ENCODE measurements at places on chromosomes 1 and 21.

GRCh38 chr1:108636876-108637275 is 24.0 kb downstream of the HENMT1 start:
- DNase-seq: no peak

DNA sequence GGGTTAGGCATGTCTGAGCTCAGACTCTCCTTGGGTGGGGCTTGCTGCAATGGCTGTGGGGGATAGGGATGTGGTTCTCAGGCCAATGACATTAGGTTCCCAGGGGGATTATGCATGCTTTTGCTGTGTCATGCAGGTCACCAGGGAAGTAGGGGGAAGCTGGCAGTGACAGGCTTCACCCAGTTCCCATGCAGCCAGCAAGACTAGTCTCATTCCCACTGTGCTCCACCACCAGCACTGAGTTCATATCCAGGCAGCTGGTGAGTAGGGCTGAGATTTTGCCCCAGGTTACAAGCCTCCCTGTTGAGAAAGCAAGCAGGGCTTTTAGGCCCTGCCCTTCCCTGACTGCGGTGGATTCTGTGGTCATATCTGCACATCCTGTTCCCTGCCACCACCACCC is 32.1 kb upstream of the PLA2G5 start:
- no peak for DNase-seq

- DNase-seq: no peak
Measured at GRCh38 chr1:230070321-230071208, 3.5 kb downstream of the GALNT2 start.

DNA sequence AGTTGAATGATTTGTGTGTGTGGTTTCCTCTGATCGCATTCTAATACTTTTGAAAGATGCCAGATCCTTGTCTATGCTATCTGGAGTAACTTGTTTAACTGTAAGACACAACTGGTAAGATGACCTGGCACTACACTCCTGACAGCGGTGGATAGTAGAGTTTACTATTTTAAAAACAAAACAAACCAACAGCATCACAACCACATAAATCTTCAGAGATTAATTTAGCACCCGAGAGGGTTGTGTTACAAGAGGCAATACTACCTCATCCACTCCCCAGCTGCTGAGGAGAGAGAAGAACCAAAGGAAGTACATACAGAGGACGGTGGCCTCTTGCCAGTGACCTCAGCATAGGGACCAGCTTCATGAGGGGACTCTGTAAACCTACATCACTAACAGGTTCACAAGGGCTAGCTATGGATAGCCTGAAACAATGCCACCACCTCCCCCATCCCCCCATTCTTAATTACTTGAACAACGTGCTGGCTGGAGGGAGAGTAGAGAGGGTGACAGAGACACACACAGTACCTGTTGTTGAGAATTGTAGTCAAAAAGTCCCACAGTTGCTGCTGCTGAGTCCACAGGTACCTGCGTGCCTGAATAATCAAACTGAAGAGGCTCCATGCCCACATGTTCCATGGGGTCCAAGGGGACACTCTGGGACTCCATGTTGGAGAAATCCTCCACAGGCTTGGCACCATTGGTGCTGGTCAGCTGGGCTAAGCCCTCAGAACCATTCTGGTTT is 73.5 kb downstream of the PUM1 start:
- DNase-seq: no peak

- no peak for DNase-seq
Measured at GRCh38 chr1:55313903-55314302, 98.7 kb upstream of the USP24 start.

- no peak for DNase-seq
Measured at GRCh38 chr1:116372191-116372590, 853 bp upstream of the ATP1A1 start.

DNA sequence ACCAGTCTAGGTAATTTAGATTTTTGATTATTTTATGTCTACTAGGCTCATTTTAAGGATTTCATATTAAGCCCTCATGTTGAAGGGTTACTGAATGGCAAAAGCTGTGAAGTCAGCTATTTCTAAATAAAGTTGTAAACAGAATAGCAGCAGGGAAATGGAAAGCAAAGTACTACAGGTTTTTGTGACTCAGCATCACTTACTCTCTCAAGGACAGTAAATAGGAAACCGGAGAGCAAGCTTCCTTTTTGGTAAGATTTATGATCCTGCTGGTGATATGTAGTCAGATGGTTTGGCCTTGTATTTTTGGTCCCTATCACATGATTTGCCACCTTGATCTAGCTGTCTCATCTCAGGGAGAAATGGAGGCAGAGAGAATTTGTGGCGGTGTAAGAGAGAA is 226.0 kb downstream of the RPS6KC1 start:
- no peak for DNase-seq

DNA sequence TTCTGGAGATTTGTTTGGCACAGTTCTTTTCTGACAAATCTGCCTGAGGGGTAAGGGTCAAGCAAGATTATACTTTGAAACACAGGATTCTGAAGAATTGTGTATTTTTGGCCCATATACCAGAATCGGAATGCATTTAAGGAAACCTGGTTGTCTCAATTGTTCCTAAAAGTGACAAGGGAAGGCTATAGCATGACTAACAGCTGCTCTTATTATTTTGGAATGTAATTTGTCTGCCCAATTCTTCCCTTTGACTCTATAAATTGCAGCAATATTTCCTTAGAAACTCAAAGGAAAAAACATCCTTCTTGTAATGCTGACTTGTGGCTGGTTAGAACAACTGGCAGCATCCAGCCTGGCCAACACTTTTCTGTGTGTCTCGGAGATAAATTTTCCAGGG is 15.8 kb upstream of the VCAM1 start:
- DNase-seq: no peak

DNA sequence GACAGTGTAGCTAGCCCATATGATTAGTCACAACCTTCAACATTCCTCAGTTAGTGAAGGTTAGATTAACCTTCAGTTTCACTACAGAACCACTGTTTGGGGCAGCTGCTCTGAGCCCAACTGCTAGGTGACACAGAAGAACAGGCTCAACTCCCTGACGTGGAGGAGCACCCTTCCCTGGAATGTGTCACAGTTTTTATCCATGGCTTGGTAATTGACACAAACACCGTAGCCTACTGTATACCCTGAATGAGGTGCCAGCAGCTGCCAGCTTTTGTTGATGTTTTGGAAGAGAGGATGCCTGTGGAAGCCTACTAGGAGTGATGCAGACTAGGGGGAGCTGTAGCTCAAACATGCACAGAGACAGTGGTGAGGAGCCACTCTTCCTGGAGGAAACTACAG is 56.6 kb upstream of the CR2 start:
- no peak for DNase-seq

- no peak for DNase-seq
Measured at GRCh38 chr1:29586991-29587745, 350.8 kb downstream of the PTPRU start.

DNA sequence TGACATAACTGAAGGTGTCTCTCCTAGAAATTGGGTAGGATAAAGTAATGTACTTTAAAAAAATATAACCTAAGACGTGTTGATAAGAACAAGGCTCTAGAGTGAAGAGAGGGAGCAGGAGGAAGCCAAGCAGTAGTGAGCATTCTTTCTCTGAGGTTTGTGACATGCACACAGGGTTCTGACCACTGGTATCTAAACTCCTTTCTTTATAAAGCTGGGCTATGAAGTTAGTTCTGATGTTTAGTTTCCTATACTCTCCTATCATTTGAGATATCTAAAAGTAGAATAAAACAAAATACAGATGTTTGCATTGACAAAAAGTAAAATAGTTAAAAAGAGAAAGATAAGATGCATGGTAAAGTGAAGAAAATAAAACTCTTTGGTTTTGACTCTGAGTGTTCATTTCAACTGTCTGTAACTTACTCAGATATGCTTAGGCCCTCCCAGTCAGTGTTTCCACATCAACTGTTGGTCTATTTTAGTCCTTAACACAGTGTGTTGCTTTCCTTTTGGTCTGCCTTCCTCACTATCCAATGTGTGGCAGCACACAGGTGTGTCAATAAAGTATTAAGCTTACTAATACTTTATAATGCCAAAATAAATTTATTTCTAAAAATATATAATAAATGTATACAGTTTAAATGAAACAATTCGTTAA is 543.5 kb downstream of the PTPRC start:
- no peak for DNase-seq

- DNase-seq: no peak
Measured at GRCh38 chr1:43001434-43001833, 42.8 kb upstream of the SLC2A1 start.

- no peak for DNase-seq
Measured at GRCh38 chr1:36486439-36487335, 4.0 kb upstream of the CSF3R start.

DNA sequence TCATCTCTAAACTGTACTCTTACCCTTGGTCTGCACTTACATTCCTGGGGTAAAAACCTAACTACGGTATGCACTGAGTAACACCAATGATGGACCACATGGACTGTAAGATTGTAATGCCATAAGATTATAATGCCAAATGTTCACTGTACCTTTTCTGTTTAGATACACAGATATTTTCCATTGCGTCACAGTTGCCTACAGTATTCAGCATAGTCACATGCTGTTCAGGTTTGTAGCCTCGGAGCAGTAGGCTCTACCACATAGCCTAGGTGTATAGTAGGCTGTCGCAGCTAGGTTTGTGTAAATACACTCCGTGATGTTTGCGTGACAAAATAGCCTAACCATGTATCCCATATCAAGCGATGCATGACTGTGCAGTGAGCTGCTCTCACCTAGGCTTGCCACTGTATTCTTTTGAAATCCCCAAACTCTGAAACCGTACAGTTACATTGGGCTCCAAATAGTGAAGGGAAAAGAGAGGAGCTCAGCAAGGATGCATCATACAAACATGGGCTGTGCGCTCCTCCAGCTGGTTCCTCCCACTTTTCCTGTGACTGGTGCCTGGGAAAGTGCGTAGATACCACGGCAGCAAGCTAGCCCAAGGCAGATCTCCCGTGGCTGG is 35.2 kb downstream of the CFAP57 start:
- no peak for DNase-seq

- no peak for DNase-seq
Measured at GRCh38 chr1:109161858-109162606, 48.1 kb downstream of the ELAPOR1 start.

GRCh38 chr1:30904191-30904961 is 4.2 kb downstream of the SDC3 start:
- no peak for DNase-seq

GRCh38 chr1:160567858-160568682 is 11.2 kb downstream of the CD84 start:
- DNase-seq: peak; percentile 18

GRCh38 chr1:218809625-218810024 is 364.1 kb upstream of the LYPLAL1 start:
- no peak for DNase-seq

DNA sequence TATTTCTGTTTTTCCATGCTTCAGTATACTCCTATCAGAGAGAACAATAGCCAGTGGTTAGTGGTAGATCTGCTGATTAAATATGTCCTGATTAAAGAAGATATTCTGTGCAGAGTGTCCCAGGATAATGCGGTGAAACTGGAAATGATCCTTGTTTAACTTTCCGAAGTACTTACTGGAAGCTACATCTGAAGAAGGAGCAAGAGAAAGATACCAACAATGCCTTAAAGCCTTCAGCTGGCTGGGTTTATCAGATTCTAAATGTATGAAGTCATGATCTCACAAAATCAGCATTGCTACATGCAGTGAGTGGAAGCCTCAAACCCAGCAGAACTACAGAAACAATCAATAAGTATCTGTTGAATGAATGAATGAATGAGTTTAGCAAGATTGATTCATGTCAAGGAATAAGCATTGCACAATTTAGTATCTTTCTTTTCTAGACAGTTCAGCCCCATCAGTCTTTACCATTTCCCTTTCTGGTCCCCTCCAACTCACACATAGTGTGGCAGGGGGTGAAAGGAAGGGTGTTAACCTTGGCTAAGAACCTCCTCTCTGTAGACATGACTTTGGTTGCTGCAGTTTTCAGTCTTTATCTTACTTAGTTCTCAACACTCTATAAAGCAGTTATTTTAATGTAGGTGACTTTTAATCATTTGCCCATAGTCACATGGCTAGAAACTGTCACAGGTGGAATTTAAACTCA is 24.7 kb upstream of the DNASE2B start:
- DNase-seq: no peak

- DNase-seq: peak; percentile 28
Measured at GRCh38 chr1:29124366-29125236, 898 bp upstream of the TMEM200B start.

- no peak for DNase-seq
Measured at GRCh38 chr1:29004798-29005197, 90.4 kb downstream of the EPB41 start.
